ENCODE measurements at places on chromosomes 5 and 9. TPM values are rescaled to one million over a fixed set of nuclear protein-coding genes. Genes with fewer than 3 reads are reported as not detected.

HACD4 gene
- total RNA-seq = 5.8 TPM

STPG3 gene
- total RNA-seq = not detected

BHMT gene
- 0.21 TPM for total RNA-seq

GRCh38 chr9:3719286-3719685 is 193.5 kb upstream of the RFX3 start:
- no peak for DNase-seq

DNA sequence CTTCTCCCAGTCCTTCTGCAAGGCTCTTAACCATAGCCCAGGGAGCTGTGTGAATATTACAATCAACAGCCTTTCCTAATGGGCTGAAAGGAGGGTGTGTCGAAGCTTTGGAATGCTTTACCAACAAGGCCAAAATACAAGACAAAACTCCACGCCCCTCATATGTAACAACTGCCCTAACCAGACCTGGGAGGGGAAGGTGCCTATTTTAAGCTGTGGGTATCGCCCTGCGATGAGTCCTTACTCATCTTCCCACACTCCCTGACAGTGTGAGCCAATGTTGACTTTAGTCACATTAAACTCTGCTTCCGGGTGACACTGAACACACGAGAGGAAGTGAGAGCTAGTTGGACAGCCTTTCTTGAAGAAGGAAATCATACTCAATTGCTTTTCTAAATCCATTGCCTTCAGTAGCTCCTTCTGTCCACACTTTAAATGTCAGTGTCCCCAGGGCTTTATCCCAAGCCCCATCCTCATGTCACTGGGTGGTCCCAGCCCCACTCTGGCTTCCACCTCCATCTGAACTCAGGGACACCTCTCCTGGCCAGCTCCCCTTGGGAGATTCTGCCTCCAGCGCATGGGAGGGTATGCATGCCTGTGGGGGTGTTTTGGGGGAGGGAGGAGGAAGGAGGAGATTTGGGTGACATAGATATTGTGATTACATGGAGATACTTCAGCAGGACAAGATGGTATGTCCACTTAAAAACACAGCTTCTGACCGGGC is 6.5 kb upstream of the TBC1D9B start:
- peak; percentile 35 for DNase-seq

GRCh38 chr9:84822589-84823233 is 153.2 kb downstream of the NTRK2 start:
- no peak for DNase-seq

DNA sequence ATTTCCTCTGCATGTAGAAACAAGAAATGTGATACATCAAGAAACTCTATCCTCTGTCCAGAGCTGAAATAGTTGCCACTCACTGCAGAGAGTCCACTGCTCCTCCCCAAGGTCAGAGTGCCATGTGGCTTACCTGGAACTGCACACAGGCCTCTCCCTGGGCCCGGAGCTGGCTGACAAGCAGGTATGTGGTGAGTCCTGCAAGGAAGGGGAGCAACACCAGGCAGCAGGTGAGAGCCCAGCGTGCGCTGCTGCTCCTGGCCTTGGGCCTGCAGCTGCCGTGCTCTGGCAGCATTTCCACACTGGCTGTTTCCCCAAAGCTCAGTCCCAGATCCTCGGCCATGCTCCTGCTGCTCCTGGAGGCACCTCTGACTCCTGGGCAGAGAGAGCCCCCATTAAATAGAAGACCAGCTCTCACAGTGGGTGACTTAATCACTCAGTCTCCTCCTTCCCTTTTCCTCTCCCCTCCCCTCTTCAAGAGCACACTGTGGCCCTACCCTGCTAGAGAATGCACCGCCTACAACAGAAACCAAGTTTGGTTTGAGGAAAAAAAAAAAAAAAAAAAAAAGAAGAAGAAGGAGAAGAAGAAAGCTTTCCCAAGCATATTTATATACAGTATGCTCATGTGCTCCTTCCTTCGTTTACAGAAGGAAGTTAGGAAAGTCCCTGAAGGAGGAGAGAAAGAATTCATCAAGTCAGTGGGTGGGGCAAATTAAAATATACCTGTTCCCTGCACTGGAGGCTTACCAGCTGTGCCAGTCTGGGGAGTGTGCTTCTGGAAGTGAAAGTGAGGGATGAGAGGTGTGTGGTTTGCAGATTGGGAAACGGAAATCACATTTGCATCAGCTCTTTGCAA is at the start of gene TNFSF15:
TSS of gene TNFSF15 (minus strand) at position 370 of the 856 bp plus-strand sequence. CDS start at position 343, 27 bp downstream.
- DNase-seq = peak; percentile 61

All from tongue (tissue), 3 donors.